AG04449 (cell line): ENCODE measurements at places on chromosomes 4 and X.

DNA sequence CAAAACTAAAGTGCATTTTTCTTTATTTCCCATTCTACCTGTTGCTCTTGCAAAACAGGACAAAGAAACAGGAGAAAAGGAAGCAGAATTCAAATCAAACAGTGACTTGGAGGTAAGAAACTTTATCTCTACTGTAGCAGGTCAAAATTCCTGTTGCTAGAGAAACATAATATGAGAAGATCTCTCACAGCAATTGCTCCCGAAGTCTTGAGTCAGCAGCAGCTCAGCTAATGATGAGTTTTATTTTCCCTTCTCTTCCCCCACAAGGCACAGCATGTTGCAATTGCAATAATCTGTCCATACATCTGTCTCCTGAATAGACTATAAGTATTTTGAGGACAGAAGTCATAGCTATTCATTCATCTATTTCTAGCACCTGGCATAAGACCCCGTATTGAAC is 112.7 kb downstream of the CLNK start:
- DNase-seq = no peak

GRCh38 chr4:110198049-110198434 is 373 bp downstream of the ELOVL6 start:
- no peak for DNase-seq

GRCh38 chr4:6493658-6494304 is 21.4 kb upstream of the PPP2R2C start:
- no peak for DNase-seq

GRCh38 chr4:177451108-177451500 is 8.9 kb upstream of the AGA start:
- DNase-seq = no peak

DNA sequence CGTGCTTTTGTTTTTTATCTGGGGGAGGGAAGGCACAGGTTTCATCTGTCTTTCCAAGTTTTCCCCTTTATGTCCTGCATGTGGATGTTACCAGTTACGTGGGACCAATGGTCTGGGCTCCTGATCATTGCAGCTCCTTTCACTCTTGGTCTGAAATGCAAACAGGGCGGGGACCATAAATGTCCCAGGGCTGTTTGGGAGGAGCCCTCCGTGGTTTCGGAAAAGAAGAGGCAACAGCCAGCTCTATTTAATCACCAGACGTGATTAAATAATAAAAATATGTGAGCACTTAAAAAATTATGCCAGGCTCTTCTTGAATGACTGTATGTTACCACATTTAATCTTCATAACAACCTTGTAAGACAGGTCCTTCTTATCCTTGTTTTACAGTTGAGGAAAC is 30.8 kb upstream of the C1GALT1C1 start:
- DNase-seq = no peak

- DNase-seq = no peak
Measured at GRCh38 chr4:162131256-162131655, 32.5 kb downstream of the FSTL5 start.

- DNase-seq = no peak
Measured at GRCh38 chr4:134518574-134519217, 317.1 kb upstream of the PABPC4L start.

DNA sequence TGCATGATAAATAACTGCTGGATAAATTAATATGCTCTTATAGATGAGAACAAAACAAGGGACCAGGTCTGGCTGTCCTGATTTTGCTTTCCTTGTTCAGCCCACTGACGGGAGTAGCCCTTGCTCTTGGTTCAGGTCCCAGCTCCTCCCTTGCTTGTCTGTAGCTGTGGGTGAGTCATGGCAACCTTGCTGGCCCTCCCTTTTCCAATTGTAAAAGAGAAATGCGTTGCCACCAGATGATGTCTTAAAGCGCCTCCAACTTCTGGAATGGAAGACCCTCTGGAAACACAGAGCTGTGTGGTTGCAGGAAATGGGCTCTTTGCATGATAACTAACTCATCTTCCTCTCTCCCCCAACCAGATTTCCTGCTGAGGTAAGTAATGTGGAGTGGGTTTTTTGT is 171.4 kb downstream of the AASDH start:
- DNase-seq = no peak

GRCh38 chr4:155944516-155944915 is 9.2 kb downstream of the CTSO start:
- no peak for DNase-seq

- no peak for DNase-seq
Measured at GRCh38 chr4:74623041-74623440, 171.3 kb downstream of the BTC start.
